Activated naive CD4-positive, alpha-beta T cell treated with anti-CD3 and anti-CD28 coated beads for 36 hours (primary cell): ENCODE measurements at places on chromosomes 7 and 10. TPM values are rescaled to one million over a fixed set of nuclear protein-coding genes. Genes with fewer than 3 reads are reported as not detected.

- no peak overlapping the region for H3K27ac ChIP-seq
- no peaks in the 10 kb centered on the region for H3K27me3 ChIP-seq
- H3K4me3 ChIP-seq, result no peak overlapping the region
- no peaks in the 10 kb centered on the region for H3K36me3 ChIP-seq
Observed at GRCh38 chr7:19293431-19293830, 148.2 kb upstream of the FERD3L start.

- H3K27ac ChIP-seq, result no peak overlapping the region
- DNase-seq, result no peak
- H3K27me3 ChIP-seq, result no peaks in the 10 kb centered on the region
- peaks cover 36% of the 10 kb centered on the region for H3K4me1 ChIP-seq
Observed at GRCh38 chr10:59854571-59854970, 51.8 kb downstream of the CCDC6 start.

- no peak overlapping the region for H3K27ac ChIP-seq
- H3K27me3 ChIP-seq, result no peaks in the 10 kb centered on the region
- no peaks in the 10 kb centered on the region for H3K36me3 ChIP-seq
- no peaks in the 10 kb centered on the region for H3K4me1 ChIP-seq
- H3K4me3 ChIP-seq, result no peak overlapping the region
Observed at GRCh38 chr7:41445946-41446345, 256.9 kb downstream of the INHBA start.

Gene FANK1
- total RNA-seq, result 0.52 TPM

DNA sequence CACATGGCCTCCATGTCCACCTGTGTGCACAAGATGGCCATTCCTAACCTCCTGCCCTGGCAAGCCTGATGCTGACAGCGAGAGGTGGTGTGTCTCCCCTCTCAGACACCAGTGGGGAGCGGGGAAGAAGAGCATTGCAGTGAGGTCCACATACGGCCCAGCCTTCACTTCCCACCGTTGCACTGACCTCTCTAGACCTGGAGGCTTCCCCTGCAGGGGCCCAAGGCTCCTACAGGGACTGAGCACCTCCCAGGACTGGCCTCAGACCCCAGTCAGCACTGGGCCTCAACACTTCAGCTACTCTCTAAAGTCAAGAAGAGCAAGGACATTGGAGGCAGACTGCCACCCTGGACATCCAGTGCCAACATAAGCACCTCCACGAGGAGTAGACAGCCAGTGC is 15.9 kb downstream of the STK32C start:
- H3K4me1 ChIP-seq, result no peaks in the 10 kb centered on the region
- DNase-seq, result no peak
- H3K27me3 ChIP-seq, result no peaks in the 10 kb centered on the region
- H3K4me3 ChIP-seq, result no peak overlapping the region

- peaks cover 23% of the 10 kb centered on the region for H3K27me3 ChIP-seq
- no peak overlapping the region for H3K4me3 ChIP-seq
- H3K27ac ChIP-seq, result no peak overlapping the region
- H3K4me1 ChIP-seq, result peaks cover 2% of the 10 kb centered on the region
- DNase-seq, result no peak
- H3K36me3 ChIP-seq, result no peaks in the 10 kb centered on the region
Observed at GRCh38 chr7:18179093-18179492, 151.4 kb upstream of the PRPS1L1 start.

Gene SLC13A1
- total RNA-seq, result not detected

Gene CYP2C19
- total RNA-seq, result 0.22 TPM

DNA sequence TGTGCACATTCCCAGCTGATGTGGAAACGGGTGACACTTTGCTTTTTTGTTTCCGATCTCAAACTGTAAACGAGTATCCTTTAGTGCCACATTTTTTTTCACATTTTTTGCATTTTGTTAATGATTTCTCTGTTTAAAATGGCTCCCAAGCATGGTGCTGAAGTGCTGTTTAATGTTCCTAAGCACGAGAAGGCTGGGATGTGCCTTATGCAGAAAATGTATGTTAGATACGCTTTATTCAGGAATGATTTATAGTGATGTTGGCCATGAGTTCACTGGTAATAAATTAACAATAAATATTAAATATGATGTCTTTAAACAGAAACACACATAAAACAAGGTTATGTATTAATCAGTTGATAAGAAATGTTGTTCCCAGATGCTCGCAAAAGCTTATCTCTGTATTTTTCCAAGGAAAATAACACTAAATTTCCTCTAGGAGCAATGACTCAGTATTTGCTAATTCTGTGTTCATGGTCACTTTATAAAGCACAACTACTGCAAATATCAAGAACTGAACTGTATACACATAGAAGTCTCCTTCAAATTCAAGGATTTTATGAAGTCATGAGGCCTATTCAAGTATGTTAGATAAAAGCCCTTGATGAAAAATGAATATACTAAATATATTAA is 305.9 kb upstream of the SMIM30 start:
- no peak overlapping the region for H3K27ac ChIP-seq
- H3K27me3 ChIP-seq, result peaks cover 2% of the 10 kb centered on the region
- peaks cover 3% of the 10 kb centered on the region for H3K4me1 ChIP-seq
- H3K4me3 ChIP-seq, result no peak overlapping the region
- H3K36me3 ChIP-seq, result no peaks in the 10 kb centered on the region
- DNase-seq, result no peak

Gene TMEM178B
- 0.05 TPM for total RNA-seq

GRCh38 chr10:34522546-34522945 is 292.6 kb downstream of the PARD3 start:
- DNase-seq, result no peak
- peaks cover 9% of the 10 kb centered on the region for H3K27me3 ChIP-seq
- no peak overlapping the region for H3K27ac ChIP-seq

DNA sequence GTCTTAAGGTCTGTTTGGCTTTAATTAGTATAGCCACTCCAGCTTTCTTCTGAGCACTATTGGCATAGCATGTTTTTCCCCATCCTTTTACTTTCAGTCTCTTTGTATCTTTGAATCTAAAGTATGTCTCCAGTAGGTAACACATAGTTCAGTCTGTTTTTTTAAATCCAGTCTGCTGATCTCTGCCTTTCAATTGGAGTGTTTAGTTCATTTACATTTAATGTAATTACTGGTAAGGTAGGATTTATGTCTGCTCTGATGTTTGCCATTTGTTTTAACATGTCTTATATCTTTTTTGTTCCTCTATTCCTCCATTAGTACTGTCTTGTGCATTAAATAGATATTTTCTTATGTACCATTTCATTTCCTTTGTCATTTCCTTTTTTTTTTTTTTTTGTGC is 72.5 kb downstream of the EXOC6 start:
- H3K36me3 ChIP-seq, result peaks cover 14% of the 10 kb centered on the region
- H3K4me3 ChIP-seq, result no peak overlapping the region
- no peak for DNase-seq
- peaks cover 4% of the 10 kb centered on the region for H3K4me1 ChIP-seq

- H3K4me3 ChIP-seq, result no peak overlapping the region
- H3K36me3 ChIP-seq, result no peaks in the 10 kb centered on the region
- H3K27ac ChIP-seq, result no peak overlapping the region
- no peak for DNase-seq
- H3K4me1 ChIP-seq, result no peaks in the 10 kb centered on the region
Observed at GRCh38 chr7:117807676-117808075, 65.6 kb downstream of the CTTNBP2 start.

DNA sequence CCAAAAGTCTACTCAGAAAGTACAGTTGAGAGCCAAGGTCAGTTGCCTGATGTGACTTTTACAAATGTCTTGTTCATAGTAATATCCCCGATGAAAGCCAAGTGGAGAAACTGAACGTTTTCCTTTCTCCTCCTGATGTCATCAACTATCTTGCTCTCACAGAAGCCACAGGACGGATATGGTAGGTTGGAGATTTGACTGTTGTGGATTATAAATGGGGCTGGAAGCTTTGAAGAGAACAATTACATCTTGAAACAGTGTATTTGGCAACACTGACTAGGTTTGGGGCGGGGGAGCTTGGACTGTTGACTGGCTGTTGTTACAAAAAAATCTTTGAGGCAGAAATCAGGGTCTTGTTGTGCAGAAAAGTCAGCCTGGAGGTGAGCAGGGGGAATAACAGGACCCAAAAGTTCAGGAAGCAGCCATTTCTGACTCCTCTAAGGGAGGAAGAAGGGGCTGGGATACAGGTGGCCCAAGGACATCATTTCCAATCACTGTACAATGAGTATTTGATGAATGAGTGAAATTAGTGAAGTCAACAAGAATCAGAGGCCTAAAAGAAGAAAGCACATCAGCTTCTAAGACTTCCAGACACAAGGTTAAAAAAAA is 24.3 kb downstream of the PLEKHS1 start:
- H3K27ac ChIP-seq, result no peak overlapping the region
- no peak overlapping the region for H3K4me3 ChIP-seq
- no peak for DNase-seq
- no peaks in the 10 kb centered on the region for H3K36me3 ChIP-seq
- H3K27me3 ChIP-seq, result peaks cover 7% of the 10 kb centered on the region

DNA sequence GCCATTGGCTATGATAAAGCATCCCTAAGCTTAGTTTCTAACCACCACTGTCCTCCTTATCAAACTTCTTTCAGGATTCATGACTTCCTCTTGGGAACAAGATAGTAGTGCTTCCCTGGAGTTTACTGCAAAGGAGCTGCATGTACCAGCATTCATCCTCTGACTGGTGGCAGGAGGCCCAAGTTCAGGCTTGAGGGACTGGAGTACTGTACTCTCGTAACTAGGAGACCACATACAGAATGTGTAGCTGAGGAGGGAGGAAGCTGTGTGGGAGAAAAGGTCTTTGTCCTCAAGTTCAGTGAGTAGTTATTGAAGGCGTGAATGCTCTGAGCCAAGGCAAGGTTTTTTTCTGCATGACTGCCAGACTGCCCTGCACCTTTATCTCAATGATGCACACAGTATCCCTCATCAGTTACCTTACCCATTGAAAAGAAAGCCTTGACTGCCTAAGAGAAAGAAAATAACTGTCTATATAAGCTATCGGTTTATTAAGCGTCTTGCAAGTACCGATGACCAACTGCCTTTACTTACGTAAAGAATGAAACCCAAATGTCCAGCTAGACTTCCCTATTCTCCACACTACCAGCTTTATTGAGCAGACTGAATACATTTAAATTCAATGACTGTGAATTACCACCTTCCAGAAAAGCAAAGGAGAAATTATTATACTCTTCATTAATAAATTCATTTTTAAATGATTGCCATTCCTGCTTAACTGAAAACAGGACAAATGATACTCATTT is 12.8 kb downstream of the SCRN1 start:
- no peaks in the 10 kb centered on the region for H3K36me3 ChIP-seq
- no peak overlapping the region for H3K4me3 ChIP-seq
- DNase-seq, result no peak
- H3K27ac ChIP-seq, result no peak overlapping the region

Gene CC2D2B
- total RNA-seq, result not detected

Gene ZNF746
- 12.0 TPM for total RNA-seq

DNA sequence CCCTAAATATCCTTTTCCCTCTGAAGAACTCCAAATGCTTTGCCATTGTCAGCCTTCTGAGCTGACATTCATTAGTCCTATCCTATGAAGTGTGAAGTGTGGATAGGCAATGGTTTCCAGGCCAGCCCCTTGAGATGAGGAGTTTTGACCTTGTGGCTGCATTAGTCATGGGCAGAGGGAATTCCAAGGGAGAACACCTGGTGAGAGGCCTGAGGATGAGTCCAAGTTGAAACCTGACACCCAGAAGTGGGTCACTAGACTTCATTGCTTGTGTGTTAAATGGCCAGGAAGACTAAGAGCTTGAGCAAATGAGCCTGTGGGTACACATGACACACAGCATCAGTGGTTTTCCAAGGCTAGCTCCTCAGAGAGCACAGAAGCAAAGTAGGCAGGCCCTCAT is 260.8 kb downstream of the SKAP2 start:
- H3K27ac ChIP-seq, result no peak overlapping the region
- H3K27me3 ChIP-seq, result peaks cover 7% of the 10 kb centered on the region
- DNase-seq, result no peak

DNA sequence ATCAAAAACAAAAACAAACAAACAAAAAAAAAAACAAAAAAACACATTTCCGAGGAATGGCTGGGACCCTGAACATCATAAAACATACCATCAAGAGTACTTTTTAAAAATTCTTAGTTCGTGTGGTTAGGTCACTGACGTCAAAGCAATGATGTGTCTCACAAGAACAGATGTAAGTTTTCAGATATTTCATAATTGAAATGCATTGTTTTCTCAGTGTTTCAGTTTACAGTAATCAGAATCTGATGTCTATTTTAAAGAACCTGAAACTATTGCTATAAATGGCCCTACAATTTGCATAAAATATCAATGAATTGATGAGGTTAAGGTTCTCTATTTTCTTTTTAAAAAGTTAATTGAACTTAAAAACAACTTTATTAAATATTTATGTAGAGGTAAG is 103.7 kb upstream of the HGF start:
- no peak overlapping the region for H3K27ac ChIP-seq
- no peaks in the 10 kb centered on the region for H3K27me3 ChIP-seq
- H3K36me3 ChIP-seq, result no peaks in the 10 kb centered on the region

GRCh38 chr10:92692080-92692671 is 2.4 kb downstream of the HHEX start:
- H3K4me1 ChIP-seq, result peaks cover 19% of the 10 kb centered on the region
- H3K36me3 ChIP-seq, result no peaks in the 10 kb centered on the region
- peaks cover 65% of the 10 kb centered on the region for H3K27me3 ChIP-seq
- H3K27ac ChIP-seq, result no peak overlapping the region
- DNase-seq, result no peak

Gene C10orf95
- total RNA-seq, result 0.14 TPM

Gene DIP2C
- total RNA-seq, result 0.67 TPM

Gene CALN1
- not detected for total RNA-seq

- H3K27ac ChIP-seq, result peak overlapping the region; percentile 65
- no peaks in the 10 kb centered on the region for H3K36me3 ChIP-seq
- no peaks in the 10 kb centered on the region for H3K27me3 ChIP-seq
- H3K4me1 ChIP-seq, result peaks cover 8% of the 10 kb centered on the region
- no peak for DNase-seq
Observed at GRCh38 chr7:152462995-152463708, 27.3 kb upstream of the KMT2C start.

DNA sequence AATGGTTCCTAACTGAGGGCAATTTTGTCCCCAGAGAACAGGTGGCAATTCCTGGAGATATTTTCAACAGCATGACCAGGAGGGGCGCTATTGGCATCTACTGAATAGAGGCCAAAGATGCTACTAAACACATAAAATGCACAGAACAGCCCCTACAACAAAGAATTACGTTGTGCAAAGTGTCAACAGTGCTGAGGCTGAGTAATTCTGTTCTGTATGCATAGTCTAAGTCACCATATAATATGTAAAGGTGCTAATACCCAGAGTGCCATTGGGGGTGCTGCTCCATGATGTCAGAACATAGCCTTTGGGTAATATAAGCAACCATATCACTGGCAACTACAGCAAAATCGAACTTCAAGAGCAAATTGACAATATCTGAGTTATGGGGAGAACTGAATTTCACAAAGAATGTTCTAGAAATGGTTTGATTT is 213.3 kb upstream of the PHYHIPL start:
- no peaks in the 10 kb centered on the region for H3K36me3 ChIP-seq
- H3K4me1 ChIP-seq, result no peaks in the 10 kb centered on the region
- H3K27me3 ChIP-seq, result peaks cover 8% of the 10 kb centered on the region
- no peak for DNase-seq
- no peak overlapping the region for H3K4me3 ChIP-seq
- no peak overlapping the region for H3K27ac ChIP-seq

Gene ANKRD1
- not detected for total RNA-seq

- no peak overlapping the region for H3K27ac ChIP-seq
- no peak overlapping the region for H3K4me3 ChIP-seq
- H3K36me3 ChIP-seq, result peaks cover 13% of the 10 kb centered on the region
- no peaks in the 10 kb centered on the region for H3K27me3 ChIP-seq
- H3K4me1 ChIP-seq, result peaks cover 62% of the 10 kb centered on the region
- no peak for DNase-seq
Observed at GRCh38 chr7:828793-829561, 3.3 kb upstream of the SUN1 start.
